ENCODE measurements at places on chromosomes 3 and 15.

DNA sequence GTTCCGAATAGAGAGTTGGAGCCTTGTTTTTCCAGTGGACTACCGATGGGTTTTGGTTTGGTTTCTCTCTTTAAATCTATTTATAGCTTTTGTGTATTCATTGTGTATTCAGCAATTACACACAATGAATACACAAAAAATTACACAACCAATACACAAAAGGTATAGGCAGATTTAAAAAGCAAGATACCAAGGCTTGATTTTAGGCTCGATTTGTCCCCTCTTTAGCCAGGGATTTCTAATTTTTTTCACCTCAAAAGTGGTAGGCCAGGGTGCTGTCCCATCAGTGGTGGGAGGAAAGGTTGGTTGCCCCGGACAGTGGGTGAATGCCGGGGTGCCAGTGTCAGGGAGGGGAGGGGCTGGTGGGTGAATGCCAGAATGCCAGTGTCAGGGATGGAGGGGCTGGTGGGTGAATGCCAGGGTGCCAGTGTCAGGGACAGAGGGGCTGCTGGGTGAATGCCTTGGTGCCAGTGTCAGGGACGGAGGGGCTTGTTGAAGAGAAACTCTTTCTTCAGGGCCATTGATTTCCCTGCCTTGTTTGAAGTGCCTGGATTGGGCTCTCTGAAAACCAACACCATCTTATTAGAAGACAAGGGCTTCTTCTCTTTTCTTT, 186.2 kb downstream of the GOLGA6L6 start:
- no peak for DNase-seq

GRCh38 chr3:125552401-125552800, 32.4 kb upstream of the SNX4 start:
- DNase-seq, result no peak

DNA sequence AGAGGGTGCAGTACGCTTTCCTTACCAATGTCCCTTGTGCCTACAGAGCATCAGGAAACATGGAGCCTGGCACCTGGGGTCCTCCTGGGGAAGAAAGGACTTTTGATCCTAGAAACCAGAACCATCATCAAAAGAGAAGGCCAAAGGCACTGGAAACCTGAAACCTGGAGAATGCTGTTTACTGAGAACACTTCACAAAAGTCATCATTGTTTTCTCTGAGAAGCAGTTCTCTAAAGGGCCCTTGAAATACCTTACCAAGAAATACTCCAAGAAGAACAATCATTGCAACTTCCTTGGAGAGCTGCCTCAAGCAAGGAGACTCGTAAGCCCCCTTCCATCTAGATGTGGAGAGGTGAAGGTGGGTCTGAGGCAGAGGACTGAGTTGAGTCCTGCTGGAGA, 66.0 kb downstream of the TLE3 start:
- no peak for DNase-seq

DNA sequence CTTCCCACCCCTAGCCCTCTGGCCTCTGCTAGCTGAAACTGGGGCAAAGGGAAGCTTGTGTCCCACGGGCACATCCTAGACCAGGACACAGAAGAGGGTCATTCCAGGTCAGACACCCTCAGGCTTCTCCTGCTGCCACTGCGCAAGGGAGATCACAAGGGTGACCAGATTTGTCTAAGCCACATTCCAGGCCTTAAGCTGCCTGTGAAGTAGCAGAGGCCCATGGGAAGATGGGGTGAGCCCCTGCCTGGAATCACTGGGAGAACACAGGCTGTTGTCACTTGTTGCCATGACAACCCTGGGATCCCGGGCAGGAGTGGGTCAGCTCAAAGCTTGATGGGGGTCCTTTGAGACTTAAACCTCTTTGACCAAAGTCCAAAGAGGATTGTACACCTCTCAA, 10.8 kb downstream of the STRA6 start:
- DNase-seq, result no peak

DNA sequence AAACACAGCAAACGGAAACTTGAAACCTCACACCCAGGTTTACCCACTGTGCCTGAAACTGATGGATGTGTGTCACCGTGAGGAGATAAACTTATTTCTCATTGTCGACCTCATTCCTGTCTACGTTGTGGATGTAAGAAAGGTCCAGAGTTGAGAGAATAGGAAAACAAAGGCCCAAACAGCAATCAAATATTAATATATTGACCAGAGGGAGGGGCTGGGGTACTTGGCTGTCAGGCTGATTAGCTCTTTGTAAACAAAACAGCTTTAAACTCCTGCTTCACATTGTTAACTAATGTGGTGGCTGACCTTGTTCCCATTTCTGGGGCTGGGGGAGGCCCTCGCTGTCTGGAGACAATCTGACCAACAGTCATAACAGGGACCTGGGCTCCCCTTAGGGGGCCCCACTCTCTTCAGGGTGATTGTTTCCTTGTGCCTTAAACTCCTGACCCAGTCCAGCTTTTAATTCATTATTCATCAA, 937.6 kb downstream of the MCTP2 start:
- DNase-seq, result no peak

GRCh38 chr3:142613491-142613890, 17.3 kb downstream of the PLS1 start:
- no peak for DNase-seq

DNA sequence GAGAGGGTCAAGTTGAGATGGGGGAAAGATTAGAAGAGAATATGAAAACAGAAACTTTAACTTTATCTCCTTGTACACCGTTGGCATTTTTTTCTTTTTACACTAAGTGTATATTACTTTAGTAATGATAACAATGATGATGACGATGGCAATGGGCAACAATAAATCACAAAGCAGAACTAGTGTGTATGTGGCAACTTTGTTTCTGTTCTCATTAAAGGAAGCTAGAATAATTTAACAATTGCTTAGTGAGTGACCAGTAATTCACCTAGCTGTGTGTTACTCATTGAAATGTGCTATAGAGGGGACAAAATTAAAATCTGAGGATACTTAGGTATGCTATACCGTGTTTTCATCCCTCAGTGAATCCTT, 318.5 kb upstream of the TBL1XR1 start:
- no peak for DNase-seq

DNA sequence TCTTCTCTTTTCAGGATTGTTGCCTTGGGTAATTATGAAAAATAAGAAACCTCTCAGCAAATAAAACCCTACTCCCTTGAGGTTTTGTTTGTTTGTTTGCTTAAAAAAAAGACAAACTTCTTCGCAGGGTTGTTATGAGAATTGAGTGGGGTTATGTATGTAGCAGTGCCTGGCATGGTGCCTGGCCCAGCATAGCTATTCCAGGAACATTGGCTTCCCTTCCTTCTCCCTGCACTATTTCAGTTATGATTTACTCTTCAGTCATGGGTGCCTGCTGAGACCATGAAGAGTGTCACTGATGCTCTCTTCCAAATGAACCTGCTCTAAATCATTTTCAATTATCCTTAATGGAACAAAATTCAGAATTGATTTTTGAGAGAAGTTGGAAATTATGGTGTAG, 283.5 kb upstream of the ROPN1 start:
- DNase-seq, result no peak

GRCh38 chr3:94937980-94938379, 875.1 kb downstream of the NSUN3 start:
- DNase-seq, result no peak

DNA sequence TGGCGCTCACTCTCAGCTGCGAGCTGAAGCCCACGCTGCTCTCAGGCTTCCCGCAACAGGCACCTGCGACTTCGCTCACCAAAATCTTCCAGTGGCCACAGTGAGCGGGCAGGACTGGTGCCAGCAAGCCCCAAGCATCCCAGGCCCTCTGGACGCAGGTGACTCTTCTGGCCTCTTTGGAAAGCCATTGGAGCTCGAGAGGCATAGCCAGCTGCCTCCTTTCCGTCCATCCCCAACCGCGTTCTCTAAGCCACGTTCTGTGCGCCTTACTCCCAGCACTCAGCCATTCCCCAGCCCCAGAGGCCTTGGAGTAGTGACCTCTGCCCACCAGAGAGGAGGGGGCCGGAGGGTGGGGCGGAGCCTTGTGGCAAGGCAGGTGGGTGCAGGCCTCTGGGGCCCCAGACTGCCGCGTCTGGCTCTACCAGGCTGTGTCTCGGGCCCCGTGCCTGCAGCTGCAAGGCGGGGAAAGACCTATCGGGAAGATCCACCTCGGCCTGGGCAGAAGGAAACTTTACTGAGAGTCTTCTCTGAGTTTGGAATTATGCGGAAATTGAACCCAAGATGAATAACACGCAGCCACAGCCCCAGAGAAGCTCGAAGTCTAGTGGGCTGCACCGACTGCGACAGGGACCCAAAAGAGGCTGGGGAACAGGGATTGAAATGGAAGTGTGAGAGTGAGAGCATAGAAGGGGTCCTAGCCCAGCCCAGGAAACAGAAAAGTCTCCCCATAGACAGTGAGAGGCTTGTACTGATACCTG, 3.6 kb upstream of the SOX14 start:
- DNase-seq, result no peak

GRCh38 chr3:16294844-16295243, 29.8 kb downstream of the OXNAD1 start:
- DNase-seq, result no peak
